ENCODE measurements at places on chromosomes 7 and 10.
A peak's percentile ranks its signal among the peaks of the same experiment; 100 is the strongest.

DNA sequence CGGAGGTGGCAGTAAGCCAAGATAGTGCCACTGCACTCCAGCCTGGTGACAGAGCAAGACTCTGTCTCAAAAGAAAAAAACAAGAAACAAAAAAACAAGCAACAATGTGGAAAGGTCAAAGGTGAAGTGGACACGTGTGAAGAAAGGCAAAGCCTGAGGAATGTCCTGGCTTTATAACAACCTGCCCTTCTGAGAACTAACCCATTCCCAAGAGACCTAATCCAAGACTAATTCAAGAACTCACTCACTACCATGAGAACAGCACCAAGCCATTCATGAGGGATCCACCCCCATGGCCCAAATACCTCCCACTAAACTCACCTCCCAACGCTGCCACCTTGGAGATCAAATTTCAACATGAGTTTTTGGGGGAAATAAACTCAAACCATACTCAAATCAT is 47.5 kb upstream of the KIF5B start:
- DNase-seq: no peak

DNA sequence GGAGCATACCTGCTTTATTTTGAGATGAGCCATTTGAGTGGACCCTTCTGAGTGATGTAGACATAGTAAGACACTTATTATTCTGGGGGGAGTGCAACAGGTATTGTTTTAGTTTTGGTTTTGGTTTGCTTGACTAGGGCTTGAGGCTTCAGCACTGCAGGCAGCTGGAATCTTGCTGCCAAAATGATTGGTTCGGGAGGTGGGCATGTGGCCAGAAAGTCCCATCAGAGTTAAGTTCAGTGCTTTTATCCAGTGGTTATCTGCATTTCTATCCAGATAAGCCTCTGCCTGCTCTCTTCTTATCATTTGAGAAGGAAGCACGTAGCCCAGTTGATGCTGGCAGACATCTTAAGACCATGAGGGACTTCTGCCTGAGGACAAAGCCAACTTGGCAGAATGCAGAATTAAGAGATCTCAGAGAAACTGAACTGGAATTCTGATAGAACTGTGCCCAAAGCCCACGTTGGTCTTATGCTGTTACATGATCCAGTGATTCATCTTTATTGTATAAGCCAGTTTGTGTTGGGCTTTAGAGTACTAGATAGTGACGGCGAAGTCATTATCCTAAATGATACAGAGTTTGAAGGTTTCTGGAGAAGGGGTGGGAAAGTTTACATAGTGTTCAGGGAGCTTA is 9.6 kb upstream of the JAZF1 start:
- no peak for DNase-seq

DNA sequence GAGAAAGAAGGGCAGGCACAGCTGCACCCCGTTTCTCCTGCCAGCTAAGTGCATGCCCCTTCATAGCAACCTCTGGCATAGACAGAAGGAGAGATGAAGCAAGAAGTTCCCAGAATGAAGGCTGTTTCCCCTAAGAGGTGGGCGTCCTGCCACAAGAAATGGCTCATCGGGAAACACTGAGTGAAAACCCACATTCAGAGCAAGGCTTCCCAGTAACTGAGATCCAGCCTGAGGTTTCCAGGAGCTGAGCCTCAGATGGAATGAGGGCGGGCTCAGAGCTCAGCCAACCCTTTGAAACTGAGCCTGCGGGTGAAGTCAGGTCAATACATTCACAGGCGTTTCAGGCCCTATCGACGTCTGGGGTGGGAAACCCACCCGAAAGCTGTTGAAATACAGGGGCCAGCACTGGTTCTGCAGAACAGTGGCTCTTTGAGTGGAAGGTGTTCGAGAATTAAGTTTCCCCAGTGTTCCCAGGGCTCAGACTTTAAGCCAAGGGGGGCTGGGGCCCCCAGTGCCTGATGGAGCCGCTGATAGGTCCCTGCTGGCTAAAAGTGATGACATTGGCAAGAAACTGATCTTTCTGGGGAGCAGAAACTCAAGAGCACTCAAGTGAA is 510.2 kb downstream of the RPS24 start:
- DNase-seq: peak; percentile 66

DNA sequence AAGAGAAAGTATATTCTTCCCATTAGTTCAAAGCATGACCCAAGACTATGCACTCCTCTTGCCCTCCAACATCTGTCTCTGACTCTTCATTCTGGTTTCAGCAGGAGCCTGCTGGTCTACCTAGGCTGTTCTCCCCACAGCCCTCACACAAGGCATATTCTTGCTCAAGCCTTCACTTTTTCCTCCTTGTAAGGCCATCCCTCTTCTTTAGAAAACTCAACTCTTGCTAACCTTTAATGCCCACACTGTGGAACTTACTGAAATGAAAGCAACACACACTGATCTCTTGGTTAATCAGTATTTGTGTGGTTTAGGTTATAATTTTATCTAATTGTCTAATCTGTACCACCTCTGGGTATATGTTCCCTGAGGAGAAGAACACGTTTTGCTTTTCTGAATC is 75.8 kb downstream of the PRKCQ start:
- DNase-seq: no peak

- no peak for DNase-seq
Measured at GRCh38 chr10:116796469-116796868, 52.8 kb upstream of the ENO4 start.

GRCh38 chr10:33074443-33074842 is 116.4 kb upstream of the ITGB1 start:
- no peak for DNase-seq

DNA sequence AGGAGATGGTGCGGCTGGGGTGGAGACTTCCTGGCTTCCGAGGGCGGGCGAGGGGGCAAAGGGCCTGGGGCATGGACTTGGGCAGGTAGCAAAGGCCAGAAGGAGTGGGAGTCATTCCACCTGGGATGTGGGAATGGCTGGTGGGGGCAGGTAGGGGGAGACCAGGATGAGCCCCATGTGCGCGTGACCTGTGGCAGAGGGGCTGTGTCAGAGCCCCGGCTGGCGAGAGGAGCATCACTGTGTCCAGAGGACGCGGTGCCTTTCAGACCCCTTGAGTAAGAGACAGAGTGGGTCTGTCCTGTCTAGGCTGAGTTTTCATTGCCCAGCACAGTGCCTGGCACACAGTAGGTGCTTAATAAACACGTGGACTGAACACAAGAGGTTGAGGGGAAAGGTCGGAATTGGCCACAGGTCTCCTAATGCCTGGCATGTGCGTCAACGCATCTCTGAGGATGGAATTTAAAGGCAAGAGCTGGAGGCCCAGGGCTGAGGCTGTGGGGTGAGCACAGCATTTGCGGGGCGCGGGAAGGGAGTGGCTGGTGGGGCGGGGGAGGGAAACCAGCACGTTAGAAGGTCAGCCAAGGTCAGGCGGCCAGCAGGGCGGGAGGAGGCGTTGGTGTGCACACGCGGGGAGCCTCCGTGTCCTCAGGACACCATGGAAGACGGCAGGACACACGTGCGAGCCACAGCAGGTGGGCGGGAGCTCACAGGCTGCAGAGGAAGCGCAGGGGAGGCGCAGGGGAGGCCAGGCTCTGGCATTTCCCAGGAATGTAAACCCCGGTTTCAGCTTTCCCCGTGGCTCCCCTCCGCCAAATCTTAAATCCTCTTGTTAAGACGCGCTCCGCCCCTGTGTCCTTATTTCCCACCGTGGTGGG is 51.8 kb downstream of the CUX1 start:
- no peak for DNase-seq

DNA sequence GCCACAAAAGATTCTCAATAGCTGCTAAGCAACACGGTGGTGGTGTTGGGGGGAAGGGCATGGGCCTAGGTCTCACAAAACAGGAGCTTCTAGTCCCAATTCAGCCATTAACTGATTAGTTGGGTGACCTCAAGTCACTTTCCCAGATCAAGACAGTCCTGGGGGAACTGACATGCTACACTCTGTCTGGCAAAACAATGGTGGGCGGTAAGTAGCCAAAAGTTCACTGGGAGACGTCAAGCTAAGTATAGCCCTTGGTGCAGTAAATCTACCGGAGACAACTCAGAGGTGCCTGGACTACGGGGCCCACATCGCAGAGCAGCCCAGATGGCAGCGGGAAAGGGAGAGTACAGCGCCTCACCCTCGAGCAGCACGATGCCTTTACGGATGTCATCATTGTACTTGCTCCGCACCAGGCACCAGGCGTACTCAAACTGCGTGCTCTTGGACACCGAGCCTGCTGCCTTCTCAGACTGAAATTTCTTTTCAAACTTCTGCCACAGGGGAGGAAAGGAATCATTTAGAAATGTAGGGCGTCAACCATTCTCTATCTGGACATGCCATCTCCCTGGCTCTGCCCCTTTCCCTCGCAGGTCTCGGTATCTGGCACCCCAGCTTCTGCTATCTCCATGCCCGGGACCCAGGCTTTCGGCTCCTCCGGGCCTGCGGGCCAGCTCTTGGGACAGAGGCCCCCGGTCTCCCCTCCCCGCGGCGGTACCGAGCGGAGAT is 1.1 kb downstream of the FIS1 start:
- no peak for DNase-seq

DNA sequence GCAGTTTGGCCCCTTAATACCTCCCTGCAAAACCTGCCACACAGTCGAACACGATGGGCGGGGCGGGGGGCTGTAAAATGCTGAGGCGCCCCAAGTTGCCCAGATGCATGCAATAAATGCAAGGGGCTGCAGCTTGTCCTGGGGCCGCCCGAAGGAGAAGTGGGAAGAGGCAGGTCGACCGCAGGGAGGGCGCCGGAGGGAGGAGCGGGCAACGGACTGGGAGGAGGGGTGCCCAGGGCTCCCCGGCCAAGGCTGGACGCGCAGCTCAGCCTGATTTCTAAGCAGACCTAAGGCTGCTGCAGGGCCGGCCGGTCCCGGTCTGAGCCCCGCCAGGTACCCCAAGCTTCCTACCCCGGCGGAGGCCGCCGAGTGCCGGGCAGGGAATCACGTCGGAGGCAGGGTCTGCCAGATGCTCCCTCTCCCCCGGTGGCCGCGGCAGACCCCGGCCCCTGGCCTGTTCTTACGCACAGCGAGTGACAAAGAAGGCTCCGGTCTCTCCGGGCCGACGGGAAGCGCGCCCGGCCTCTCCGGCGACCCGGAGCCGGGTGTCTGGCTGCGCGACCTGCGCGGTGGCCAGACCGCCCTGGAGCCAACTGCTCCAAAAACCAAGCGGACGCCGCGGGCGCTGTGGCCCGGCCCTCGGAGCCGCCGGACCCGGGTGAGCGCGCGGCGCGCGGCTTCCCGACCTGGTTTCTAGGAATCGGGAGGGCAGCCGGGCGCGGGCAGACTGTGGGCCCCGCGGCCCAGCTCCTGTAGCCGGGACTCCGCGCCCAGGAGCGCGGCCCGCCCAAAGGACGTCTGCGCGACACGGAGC is 744 bp upstream of the EBF3 start:
- DNase-seq: no peak

DNA sequence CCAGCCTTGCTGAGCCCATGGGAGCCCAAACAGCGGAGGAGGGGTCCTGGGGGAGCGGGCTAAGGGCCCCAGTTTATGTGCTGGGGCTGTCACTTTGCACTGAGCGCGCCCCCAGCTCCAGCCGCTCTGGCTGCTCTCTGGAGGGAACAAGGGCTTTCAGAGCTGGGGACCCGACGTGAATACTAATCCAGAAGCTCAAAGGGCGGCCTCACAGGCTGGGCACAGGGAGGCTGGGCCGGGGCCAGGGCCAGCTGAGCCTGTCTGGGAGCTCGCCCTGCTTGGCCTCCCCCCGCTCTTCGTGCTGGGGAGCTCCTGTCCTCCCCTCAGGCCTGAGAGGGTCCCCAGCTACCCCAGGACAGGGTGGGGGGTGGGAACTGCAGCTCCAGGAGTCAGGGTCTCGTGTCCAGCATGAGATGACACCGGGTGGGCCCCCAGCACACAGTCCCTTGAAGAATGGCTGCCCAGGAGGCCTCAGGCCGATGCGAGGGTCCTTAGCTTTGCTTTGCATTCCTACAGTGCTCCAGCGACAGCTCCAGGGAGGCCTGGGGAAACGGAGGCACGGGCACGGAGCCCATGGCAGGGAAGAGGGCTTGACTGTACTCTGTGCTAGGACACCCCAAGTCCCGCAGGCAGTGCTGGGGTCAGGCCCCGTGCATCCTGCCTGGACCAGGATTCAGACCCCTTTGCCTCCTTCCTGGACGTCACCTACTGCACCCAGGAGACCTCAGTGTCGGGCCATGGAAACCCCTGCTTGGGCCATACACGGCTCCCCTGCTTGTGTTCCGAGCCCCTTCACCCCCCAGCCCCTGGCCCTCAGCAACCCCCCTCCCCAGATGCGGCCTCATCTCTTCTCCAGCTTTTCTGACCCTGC is 5.8 kb upstream of the AMZ1 start:
- DNase-seq: no peak

DNA sequence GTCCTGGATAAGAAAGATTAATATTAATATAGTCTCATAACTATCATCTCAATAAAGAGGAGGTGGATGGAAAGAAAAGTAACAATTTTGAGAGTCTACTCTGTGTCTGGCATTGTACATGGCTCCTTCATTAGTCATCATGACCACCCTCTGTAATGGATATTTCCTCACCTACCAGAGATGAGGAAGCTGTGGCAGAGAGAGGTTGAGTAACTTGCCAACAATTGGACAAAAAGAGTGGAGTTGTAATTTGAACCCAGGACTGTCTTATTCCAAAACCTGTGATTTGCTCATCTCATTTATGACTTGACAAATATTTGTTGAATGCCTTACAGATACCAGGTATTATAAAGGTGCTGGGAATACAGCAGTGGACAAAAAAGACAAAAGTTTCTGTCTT is 2.1 kb upstream of the IDE start:
- peak; percentile 61 for DNase-seq

GRCh38 chr10:71638822-71639719 is 80.5 kb downstream of the C10orf105 start:
- no peak for DNase-seq

DNA sequence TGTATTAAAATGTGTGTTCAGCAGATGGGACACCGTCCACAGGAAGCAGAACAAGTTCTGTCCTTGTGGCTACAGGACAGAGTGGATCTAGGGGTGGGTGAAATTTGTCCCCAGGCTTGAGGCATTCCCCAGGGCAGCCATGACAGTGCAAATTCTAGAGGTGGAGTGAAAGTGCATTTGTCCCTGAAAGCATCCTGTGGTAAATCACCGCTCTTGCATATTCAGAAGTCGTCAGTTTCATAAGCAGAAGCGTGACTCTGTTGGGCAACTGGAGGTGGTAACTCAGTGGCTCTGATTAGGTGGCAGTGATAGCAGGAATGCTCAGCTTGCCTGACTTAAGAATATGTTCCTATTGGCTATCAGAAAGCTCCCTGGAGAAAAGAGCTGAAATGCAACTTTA is 96.6 kb downstream of the SNX10 start:
- no peak for DNase-seq

- peak; percentile 84 for DNase-seq
Measured at GRCh38 chr7:6260291-6261187, 11.9 kb downstream of the CYTH3 start.

- peak; percentile 48 for DNase-seq
Measured at GRCh38 chr10:28295336-28295735, 7.5 kb downstream of the MPP7 start.

DNA sequence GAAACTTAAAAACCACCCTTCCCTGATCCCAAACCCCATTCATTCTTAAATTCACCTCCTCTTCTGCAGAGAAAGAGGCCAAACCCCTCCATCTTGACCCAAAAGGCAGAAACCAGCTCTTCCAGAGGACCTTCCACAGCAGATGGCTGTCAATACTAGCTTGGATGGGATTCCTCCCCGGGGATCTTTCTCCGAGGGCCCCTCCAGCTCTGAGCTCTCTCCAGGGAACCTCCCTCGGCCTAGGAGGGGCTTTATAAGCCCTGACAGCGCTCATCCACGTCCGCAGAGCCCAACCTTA is 5.4 kb downstream of the TNRC18 start:
- DNase-seq: no peak

Measured in fibroblast of skin of back (primary cell).